Hippocampal formation (tissue), 2 donors: ENCODE measurements at places on chromosomes 2 and 18.

- no peak for DNase-seq
Observed at GRCh38 chr2:81412681-81413080, 1108.1 kb upstream of the LRRTM1 start.

- no peak for DNase-seq
Observed at GRCh38 chr2:46769809-46770208, 145.8 kb downstream of the MCFD2 start.

DNA sequence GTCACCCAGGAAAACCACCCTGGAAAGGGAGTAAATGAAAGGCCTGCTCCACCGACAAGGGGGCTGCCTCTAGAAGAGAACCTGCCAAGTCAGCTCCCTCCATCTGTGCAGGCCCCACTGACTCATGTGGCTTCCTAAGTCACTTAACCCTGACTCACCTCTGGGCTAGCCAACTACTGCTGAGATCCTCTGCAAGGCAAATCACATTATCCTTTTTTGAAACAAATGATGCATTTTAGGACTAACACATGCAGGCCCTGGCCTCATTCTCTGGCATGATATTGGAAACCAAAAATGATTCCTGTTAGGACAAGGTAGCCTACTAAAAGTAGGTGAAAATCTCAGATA is 474.6 kb downstream of the EPHA4 start:
- no peak for DNase-seq

DNA sequence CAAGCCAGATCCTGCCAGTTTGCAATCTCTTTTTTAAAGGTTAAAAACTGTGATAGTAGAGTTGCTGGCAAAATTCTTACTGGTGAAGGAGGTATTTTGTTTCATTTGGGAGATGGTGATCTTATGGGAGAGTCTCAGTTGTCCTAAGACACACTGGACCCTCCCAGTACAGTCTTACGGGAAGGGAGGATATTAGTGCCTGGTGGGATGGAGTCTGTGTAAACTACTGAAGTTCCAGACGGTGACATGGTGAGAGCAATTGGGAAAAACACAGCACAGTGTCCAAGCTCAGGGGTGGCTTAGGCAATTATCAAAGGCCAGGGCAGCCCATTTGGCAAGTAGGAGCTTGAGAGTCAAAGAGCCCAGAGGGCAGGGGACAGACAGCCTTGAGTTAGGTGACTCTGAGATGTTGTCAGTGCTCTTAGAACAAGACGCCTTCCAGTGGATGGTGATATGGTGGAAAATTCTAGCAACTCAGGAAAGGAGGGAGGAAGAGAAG is 143.7 kb upstream of the CCDC68 start:
- DNase-seq = no peak

GRCh38 chr2:64581777-64582539 is 57.8 kb downstream of the AFTPH start:
- DNase-seq = no peak

DNA sequence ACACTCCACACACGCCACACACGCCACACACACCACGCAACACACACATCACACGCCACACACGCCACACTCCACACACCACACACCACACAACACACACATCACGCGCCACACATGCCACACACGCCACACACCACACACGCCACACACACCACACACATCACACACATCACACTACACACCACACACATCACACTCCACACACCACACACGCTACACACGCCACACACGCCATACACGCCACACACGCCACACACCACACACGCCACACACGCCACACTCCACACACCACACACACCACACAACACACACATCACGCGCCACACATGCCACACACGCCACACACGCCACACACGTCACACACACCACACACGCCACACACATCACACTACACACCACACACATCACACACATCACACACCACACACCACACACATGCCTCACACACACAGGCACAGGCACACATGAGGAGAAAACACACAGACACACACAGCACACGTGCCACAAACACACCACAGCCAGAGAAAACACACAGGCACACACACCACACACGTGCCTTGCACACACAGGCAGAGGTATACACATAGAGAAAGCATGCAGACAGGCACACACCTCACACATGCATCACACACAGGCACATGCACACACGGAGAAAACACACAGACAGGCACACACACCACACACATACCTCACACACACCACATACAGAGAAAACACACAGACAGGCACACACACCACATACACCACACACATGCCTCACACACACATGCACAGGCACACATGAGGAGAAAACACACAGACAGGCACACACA is 241.5 kb upstream of the MYT1L start:
- no peak for DNase-seq

DNA sequence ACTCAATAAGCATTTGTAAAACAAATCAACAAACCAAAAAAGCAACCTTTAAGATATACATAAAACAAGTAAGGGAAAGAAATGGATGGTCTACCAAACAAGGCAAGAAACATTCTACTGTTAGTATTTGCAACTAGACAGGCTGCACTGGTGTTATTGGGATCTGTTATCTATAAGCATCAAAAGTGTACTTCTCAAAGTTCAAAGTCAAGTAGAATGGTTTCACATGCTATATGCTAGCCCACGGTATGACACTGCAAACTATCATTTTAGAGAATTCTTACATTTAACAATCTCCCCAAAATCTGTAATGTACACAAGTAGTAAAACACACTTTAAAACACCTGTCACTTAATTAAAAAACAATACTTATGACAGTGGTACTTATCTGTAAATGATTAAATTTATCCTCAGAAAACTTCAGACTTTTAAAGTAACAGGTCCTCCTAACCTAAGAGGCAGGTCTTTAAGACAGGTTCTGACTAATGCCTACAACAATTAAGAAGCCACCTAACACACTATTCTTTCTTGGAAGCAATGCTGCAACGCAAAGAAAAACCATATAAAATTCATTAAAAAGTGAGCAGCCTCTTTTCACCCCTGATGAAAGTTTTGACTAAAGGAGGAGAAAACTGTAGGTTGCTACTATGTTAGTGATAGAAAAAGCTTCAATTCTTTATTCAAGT is 34.8 kb downstream of the SMAD2 start:
- no peak for DNase-seq

DNA sequence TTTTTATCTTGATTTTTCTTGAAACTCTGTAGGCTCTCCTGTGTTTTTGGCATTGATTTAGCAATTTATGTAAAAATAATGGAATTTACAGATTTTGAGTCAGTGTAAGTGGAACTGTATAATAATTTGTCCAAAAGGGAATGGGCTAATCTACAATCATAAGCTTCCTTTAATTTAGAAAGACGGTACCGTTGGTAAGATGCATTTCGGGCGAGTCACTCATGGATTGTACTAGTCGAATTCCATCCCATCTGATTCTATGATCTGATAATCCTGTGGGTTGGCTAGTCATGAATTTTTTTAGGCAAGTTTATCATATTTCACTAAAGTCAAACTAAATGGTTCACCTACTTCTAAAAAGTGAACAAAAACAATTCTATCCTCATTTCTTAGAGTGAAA is 133.4 kb downstream of the ZNF407 start:
- DNase-seq = no peak

DNA sequence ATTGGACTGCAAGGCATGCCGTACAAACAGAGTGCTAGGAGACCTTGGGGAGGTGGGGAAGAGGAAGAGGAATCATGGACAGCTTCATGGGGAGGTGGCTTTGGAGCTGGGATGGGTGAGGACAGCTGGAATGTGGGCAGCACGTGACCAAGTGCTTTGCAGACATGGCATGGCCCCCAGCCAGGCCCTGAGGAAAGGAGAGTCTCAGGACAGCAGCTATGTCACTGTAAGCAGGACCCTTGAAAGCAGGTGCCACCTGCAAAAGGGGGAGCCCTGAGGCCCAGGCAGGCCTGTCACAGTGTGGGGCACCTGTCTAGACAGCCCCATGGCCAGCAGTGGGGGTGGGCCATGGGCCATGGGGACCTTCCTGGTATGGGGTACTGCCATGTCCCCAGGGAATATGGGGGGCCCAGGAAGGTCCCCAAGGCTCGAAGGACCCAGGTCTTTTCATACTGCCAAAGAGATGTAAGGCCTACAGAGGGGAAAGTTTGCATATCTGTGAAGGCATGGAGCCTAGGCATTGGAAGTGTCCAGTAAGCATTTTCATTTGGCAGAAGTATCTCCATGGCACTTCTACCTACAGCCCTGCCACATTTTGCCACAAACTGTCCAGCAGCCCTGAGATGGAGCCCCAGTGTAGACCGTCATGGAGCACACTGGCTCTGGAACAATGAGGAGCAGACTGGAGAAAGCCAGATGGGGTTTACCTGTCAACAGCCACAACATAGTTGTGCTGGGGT is 9.9 kb downstream of the PAX8 start:
- DNase-seq = no peak

DNA sequence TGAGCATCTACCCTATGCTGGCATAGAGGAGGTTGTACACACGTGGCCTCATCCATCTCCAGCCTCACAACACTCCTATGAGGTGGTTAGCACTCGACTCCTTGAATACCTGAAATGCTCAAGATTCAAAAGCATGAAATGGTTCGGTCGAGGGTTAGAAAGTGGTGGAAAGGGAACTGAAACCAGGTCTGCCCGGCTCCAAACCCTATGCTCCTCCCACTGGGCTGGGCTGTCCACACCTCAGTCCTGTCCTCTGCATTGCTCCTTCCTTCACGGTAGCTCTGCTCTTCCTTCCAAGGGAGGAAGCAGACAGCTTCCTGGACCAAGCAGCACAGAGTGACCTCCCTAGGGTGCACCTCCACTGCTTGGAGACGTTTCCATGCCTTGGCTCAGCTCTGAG is 565.2 kb upstream of the ID2 start:
- DNase-seq = no peak

DNA sequence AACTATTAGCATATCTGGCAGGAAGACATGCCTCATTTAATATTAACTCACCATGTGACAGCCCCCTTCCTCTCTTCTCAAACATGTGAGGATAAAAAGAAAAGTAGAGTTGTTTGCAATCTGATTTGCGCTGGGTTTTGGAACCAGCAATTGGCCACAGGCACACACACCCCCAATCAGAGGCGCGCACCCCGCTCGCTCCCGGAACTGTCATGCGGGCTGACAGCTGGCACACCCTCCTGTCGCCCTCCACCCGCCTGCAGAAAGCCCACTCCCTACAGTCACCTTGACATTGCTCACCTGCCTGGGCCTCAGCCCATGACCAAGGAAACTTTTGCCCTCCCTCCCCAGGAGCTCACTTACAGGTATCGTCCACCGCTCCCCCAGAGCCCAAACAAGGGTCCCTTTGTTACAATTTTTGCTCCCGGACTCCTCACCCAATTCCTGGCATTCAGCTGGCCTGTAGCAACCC is 1.1 kb downstream of the COBLL1 start:
- DNase-seq = no peak

DNA sequence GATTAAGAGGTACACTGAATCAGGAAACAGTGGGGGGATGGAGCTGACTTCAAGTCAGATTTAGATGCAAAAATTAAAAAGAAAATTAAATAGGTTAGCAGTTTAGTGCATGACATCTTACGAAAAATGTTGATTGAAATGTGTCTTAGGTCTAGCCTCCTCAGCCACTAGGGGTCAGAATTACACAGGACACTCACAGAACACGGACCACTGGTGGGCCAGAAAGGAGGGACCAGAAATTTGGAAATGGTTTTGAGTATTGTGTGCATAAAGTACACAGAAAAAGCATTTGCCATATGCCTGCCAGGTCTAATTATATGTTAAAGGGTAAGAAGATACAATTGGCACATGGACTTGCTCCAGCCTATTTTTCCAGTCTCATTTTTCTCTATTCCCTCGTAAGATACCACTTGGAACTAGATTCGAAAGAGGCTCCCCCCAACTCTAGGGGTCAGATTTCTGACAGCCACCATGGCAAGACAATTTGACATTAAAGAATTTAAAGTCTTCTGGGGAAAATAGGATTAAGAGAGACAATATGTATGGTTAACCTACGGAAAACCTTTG is 550.2 kb upstream of the SETBP1 start:
- DNase-seq = no peak

DNA sequence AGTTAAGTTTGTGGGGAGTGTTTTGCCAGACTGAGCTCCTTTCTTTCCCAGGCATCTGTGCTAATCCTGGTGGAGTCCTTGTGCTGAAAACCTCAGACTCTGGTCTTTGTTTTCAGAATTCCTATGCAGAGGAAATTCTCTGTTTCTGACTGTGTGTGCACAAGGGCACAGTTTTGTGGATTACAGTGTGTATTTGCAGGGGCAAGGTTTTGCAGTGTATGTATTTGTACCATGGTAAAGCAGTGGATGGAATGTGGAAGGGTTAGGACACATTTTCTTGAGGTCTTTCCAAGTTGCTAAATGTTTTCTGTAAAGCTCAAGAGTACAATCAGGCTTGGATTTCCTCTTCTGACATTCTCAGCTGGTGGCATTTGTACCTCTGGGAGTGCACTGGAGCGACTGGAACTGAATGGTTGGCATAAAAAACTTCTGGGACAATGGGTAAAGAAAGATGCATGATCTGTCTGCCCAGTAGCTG is 139.5 kb upstream of the RND3 start:
- DNase-seq = no peak

- DNase-seq = no peak
Observed at GRCh38 chr2:37881397-37881796, 43.7 kb upstream of the RMDN2 start.

- DNase-seq = no peak
Observed at GRCh38 chr2:186853951-186854350, 5.0 kb upstream of the ZSWIM2 start.

DNA sequence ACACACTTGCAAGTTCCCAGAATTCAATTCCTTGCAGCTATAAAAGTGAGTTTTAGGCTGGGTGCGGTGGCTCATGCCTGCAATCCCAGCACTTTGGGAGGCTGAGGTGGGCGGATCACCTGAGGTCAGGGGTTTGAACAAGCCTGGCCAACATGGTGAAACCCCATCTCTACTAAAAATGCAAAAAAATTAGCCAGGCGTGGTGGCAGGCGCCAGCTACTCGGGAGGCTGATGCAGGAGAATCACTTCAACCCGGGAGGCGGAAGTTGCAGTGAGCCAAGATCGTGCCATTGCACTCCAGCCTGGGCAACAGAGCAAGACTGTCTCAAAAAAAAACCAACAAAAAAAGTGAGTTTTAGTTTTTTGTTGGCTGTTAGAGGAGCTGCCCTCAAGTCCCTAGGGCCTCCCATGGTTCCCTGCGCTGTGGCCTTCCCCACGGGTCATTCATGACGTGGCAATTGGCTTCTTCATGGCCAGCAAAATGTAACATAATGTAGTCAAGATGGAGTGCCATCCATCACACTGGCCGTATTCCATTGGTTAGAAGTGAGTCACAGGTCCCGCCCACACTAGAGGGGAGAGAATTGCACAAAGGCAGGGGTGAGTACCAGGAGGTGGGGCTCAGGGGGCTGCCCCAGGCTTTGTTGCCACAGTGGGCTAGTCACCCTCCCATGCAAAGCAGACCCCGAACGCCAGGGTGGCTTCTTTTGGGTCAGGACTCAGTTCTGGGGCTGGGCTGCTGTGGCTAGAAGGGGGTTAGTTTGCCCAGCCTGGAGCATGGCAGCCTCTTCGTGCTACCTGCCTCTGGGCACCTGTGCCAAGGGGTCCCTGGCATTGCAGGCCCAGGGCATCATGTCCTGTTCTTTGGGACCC is 37.7 kb upstream of the INHBB start:
- DNase-seq = no peak

GRCh38 chr2:202114795-202115194 is 41.7 kb downstream of the KIAA2012 start:
- DNase-seq = no peak
